MCF 10A (cell line): ENCODE measurements at places on chromosomes 1 and 21. TPM values are rescaled to one million over a fixed set of nuclear protein-coding genes. Genes with fewer than 3 reads are reported as not detected.

DNA sequence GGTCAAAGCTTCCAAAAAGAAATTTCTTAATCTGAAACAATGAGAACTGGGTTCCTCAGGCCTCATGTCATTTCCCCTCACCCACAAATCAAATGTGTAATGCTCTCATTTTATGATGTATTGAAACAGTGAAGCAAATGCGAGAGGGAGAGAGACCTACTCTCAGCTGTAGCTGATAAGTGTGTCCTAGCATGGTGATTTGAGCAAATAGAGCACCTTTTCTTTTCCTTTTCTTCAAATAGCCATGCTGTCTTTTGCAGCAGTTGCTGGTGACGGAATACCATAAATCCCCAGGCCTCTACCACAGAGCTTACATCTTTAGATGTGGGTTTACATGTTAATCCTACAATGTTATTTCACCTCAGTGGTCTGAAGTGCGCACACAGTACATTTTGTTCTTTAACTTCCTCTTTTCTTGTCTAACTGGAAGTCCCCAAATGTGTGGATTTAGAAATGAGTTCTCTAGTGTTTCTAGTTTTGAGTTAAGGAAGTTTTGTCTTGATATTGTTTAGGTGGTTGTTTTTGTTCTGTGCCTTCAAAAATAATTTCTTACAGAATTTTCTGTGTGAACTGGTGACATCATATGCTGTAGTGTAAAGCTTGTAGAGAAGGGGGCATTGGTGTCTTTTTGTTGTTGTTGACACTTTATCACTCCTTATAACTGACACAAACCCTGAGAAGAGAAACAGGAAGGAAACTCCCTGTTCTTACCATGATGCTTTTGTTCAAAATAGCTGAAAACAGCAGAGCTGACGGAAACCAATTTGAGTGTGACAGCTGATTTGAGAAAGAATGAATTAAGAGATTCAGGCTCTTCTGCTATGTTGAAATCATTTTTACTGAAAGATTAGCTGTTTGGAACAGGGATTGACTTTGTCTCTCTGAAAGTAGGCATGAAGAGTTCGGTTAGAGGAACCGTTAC is 12.2 kb downstream of the SMAP2 start:
- DNase-seq: no peak

GRCh38 chr1:26862781-26863684 is at the start of gene SFN:
Gene SFN, plus strand, starts transcription at chr1:26863149. Its CDS starts 64 bp downstream, at chr1:26863213.
- DNase-seq: peak; percentile 99

- DNase-seq: peak; percentile 46
Observed at GRCh38 chr1:229699613-229700267, 73.7 kb downstream of the URB2 start.

DNA sequence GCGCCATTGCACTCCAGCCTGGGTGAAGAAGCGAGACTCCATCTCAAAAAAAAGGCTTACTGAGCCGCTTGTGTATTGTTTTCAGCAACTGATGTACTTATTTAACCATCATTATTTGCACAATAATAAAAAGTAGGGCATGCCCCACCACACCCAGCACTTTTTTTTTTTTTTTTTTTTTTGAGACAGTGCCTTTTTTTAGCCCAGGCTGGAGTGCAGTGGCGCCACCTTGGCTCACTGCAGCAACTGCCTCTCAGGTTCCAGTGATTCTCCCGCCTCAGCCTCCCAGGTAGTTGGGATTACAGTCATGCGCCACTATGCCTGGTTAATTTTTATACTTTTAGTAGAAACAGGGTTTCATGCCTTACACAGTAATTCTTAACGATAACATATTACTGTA is 12.2 kb upstream of the TRNAU1AP start:
- DNase-seq: peak; percentile 18

DNA sequence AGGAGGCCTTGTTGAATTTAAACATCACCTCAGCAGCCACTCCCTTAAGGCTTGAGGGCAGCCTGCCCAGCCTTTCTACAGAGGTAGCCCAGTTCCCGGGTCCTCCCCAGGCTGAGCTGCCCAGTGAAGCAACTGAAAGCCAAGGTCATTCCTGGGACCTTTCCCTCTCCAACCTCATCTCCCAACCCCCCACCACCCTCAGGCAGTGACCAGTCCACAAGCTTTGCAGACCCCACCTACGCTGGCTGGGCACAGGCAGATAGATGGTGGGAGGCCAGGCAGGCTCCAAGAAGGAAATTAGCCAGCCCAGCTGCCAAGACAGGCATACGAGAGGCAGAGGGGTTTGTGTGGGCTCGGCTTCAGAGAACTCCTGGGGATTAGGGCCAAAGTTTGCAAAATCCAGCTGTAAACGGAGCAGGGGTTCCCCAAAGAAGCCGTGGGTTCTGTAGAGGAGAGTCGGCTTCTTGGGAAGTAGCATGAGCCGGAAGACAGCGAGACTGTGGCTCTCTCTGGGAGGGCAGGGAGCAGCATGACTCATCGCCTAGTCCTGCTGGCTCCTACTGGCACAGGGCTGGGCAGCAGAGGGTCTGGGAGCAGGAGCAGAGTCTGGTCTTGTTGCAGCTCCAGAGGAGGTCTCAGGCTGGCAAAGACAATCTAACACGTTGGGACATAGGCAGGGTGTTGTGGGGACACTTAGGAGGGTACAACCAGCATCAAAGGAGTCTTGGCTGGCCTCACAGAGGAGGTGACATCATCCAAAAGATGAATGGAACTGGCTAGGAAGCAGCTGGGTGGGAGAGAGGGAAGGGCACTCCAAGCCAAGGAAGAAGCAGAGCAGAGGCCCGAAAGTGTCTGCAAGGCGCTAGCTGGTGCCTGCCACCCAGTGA is 2.8 kb upstream of the ZC3H12A start:
- peak; percentile 93 for DNase-seq

DNA sequence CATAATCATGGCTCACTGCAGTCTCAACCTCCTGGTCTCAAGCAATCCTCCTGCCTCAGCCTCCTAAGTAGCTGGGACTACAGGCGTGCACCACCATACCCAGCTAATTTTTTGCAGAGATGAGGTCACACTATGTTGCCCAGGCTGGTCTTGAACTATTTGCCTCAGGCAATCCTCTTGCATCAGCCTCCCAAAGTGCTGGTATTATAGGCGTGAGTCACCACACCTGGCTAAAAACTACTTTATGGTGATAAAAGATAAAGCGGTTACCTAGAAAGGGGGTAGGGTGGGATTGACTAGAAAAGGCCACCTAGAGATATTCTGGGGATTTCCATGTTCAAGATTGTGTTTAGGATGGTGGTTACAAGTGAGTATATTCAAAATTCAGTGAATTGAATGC is 5.0 kb downstream of the TSTD1 start:
- DNase-seq: peak; percentile 82

GRCh38 chr1:7953850-7954609 is 7.5 kb upstream of the PARK7 start:
- DNase-seq: peak; percentile 73

DNA sequence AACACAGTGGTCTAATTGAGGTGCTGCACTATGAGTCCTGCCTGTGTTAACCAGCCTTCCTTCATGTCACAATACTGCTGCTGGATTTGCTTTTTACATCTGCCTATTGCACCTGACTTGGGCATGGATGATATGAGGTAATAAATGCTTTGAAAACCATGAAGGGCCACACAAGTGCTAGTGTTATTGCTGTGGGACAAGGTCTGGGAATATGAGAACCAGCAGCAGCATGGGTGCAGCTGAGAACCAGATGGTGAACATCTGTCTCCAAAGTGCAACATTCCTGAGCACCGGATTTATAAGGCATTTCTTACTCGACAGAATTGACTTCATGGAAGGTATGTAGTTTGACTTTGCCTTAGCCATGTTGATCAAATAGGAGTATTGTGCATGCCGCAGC is 16.6 kb downstream of the TRIM45 start:
- DNase-seq: no peak

DNA sequence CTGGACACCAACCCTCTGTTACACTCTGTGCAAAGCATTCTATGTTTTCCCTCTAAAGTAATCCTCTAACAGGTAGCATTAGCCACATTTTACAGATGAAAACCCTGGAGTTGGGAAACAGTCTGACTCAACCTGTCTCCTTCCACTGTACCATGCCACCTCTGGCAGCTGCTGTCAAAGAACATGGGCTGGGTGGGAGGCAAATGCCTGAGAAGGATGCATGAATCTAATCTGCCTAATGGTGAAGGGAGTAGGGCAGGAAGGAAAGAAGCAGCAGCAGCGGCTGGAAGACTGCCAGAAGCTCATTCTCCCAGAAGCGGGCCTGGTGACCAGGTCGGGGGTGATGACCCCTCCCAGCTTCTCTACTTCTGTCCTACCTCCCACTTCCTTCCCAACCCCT is 21.7 kb downstream of the LRRC71 start:
- no peak for DNase-seq

GRCh38 chr1:181324797-181325616 is 158.3 kb upstream of the CACNA1E start:
- DNase-seq: peak; percentile 90

GRCh38 chr1:47211796-47212269 is 20.2 kb downstream of the TAL1 start:
- DNase-seq: no peak

DNA sequence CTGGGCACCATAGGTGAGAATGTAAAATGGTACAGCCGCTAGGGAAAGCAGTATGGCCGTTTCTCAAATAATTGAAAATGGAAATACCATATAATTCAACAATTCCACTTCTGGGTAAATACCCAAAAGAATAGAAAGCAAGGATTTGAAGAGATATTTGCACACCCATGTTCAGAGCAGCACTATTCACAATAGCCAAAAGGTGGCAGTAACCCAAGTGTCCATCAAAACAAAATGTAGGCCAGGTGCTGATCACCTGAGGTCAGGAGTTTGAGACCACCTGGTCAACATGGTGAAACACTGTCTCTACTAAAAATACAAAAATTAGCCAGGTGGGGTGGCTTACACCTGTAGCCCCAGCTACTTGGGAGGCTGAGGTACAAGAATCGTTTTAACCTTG is 62.1 kb downstream of the OLIG1 start:
- DNase-seq: peak; percentile 14

GRCh38 chr1:166297993-166298392 is 131.2 kb upstream of the FAM78B start:
- no peak for DNase-seq

DNA sequence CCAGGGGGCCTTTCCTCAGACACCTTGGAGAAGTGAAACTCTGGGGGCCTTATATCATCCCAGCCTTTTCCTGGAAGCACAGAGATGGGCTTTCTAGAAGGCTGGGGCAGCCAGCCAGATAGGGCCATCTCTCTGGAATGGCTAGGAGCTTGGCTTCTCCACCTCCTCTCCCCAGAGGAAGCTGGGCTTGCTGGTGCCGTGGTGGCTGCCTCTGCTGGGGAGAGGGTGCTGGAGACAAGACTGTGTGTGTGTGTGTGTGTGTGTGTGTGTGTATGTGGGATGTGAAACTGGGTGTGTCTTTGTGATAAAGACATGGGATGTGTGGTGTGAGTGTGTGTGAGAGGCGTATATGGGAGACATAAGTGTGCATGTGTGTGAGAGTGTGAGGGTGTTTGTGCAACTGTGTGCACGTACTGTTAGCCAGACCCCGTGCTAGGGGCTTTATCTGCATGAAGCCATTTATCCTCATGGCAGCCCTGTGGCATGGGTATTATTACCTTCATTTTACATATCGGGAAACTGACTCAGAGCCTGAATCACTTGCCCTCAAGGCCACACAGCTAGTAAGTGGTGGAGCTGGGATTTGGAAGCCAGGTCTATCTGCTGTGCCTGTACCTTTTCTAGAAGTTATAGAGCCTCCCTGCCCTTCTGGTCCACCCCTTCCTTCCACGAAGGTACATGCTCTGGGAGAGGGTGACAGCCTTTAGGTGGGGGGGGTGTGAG is 44.2 kb downstream of the PTPRU start:
- peak; percentile 37 for DNase-seq

DNA sequence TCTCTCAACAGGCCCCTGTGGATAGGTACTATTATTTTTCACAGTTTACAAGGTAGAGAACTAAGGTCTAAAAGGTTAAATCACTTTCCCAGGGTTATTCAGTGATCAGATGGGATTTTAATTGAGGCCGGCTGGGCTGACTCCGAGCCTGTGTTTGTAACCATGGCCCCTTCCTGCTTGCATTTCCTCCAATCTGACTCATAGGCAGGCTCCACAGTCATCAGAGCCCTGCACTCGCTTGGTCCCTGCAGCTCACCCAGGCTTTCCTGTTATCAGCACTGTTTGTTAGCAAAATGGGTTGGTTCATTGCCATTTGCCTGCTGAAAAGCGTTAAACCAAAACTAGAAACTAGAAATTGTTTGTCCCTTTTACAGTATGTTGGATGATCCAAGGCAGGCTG is 41.4 kb upstream of the LMX1A start:
- peak; percentile 34 for DNase-seq

- peak; percentile 13 for DNase-seq
Observed at GRCh38 chr21:35294231-35294898, 245.3 kb upstream of the RUNX1 start.

DNA sequence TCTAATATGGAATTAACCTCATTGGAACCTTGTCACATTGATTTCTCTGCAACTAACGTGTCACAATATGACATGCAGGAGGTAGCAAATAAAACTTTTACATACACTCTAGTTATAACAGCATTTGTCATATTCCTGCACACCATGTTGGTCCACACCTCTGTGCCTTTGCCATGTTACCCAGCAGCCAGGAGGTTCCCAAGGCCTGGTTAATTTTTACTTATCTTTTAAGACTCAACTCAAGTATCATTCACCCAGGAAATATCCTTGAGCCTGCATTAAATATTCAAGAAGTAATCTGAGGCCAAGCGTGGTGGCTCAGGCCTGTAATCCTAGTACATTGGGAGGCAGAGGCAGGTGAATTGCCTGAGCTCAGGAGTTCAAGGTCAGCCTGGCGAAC is 447.2 kb upstream of the NR5A2 start:
- no peak for DNase-seq

DNA sequence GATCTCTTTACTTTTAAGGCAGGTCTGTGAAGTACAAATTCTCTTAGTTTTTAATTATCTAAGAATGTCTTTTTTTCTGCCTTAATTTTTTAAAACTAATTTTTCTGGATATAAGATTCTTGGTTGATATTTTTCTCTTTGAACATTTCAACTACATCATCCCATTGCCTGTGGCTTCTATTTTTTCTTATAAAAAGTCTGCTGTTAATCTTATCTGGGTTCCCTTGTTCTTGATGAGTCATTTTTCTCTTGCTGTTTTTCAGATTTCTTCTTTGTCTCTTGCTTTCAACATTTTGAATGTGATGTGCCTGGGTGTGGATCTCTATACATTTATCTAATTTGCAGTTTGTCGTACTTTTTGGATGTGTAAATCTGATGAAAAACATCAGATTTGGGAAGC is 525.2 kb upstream of the PBX1 start:
- DNase-seq: no peak

GRCh38 chr1:24928689-24929397 is 1.2 kb downstream of the RUNX3 start:
- DNase-seq: no peak

Gene RAB7B
- total RNA-seq: 1.6 and 3.6 TPM in 2 replicates

Gene TACSTD2
- total RNA-seq: 10.4 and 14.8 TPM in 2 replicates

Gene SPRR1A
- total RNA-seq: not detected in 2 replicates

Gene FAM76A
- 9.7 and 9.9 TPM in 2 replicates for total RNA-seq

Gene SYNJ1
- 9.4 and 9.7 TPM in 2 replicates for total RNA-seq

Gene LCE2C
- not detected in 2 replicates for total RNA-seq

Gene PROX1
- total RNA-seq: 0.61 TPM in 2 replicates

Gene TMEM50B
- 20.7 and 27.8 TPM in 2 replicates for total RNA-seq

Gene TMCO1
- 158 and 202 TPM in 2 replicates for total RNA-seq

Gene KCND3
- not detected in 2 replicates for total RNA-seq

Gene TIAM1
- 9.0 and 9.8 TPM in 2 replicates for total RNA-seq

Gene OR11L1
- not detected in 2 replicates for total RNA-seq

Gene POGZ
- 92.1 and 92.2 TPM in 2 replicates for total RNA-seq
